Chondrocyte (in vitro differentiated cells): ENCODE measurements at places on chromosomes 7 and 10. TPM values are rescaled to one million over a fixed set of nuclear protein-coding genes. Genes with fewer than 3 reads are reported as not detected.

DNA sequence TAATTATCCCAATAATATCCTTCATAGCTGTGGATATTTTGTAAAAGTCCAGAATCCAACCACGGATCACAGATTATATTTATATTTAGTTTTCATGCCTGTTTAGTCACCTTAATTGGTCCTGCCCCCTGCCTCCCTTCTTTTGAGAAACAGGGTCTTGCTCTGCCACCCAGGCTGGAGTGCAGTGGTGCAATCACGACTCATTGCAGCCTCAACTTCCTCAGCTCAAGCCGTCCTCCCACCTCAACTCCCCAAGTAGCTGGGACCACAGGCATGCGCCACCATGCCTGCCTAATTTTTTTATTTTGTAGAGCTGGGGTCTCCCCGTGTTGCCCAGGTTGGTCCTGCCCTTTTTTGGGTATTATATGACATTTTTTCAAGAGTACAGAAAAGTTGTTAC, 129.4 kb downstream of the KAT6B start:
- no peaks in the 10 kb centered on the region for H3K36me3 ChIP-seq
- no peak for DNase-seq
- H3K4me1 ChIP-seq, result peaks cover 16% of the 10 kb centered on the region
- no peak overlapping the region for H3K4me3 ChIP-seq
- no peak overlapping the region for H3K27ac ChIP-seq

DNA sequence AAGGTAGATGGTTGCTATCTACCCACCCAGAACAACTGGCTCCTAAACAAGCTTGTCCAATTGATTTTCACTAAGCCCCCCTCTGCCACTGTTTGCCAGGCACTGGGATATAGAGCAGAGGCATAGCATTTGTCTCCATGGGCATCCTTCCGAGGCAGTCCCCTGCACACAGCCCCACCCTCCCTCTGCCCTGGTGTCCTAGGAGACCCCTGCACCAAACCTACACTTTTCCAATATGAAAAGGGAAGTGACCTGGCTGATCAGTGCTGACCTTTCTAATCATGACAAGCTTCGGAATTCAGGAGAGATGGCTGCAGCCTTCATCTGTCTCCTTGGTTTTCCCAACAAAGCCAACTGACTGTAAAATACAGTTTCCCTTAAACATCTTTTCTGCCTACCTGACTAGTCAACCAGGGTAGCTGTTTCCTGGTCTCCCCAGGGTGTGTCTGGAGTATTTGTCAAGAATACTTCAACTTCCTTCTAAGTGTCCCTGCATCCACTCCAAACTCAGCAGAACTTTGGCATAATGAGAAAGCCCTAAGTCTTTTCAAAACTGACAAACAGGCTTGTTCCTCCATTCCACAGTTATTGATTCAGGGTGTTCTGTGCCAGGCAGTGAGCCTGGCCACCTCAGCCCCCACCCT, 7.6 kb upstream of the SLC18A3 start:
- peaks cover 3% of the 10 kb centered on the region for H3K4me1 ChIP-seq
- H3K27ac ChIP-seq, result no peak overlapping the region
- peaks cover 2% of the 10 kb centered on the region for H3K36me3 ChIP-seq
- DNase-seq, result no peak

DNA sequence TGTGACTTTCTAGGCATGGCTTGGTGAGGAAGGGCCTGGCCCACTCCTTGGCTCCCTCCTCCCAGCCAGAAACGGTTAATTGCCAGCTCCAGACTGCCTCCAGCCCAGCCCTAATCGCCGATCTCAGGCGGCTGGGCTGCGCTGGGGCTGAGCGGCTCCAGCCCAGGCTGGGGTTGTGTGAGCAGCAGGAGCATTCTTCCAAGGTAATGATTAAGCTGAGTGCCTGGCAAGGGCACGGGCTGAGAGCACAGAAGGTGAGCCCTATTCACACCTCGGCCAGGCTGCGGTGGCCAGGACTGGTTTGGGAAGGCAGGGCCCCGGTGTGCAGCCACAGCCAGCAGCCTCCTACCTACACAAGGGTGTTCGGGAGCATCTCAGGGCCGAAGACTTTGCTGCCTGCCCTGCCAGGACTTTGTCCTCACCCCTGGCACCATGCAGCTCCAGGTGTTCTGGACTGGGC, at the start of gene TMEM72:
Gene TMEM72 (plus strand): TSS at position 257 of the 460 bp plus-strand sequence. CDS start 176 bp downstream, at position 433.
- H3K36me3 ChIP-seq, result no peaks in the 10 kb centered on the region
- DNase-seq, result no peak
- peak within 1 kb of the TSS; percentile 8 for H3K27ac ChIP-seq
- no peak within 1 kb of the TSS for H3K4me3 ChIP-seq

GRCh38 chr10:128429835-128430513, 303.8 kb upstream of the MKI67 start:
- H3K27ac ChIP-seq, result no peak overlapping the region
- H3K4me3 ChIP-seq, result no peak overlapping the region
- peaks cover 4% of the 10 kb centered on the region for H3K27me3 ChIP-seq
- no peaks in the 10 kb centered on the region for H3K36me3 ChIP-seq

- no peak overlapping the region for H3K27ac ChIP-seq
- H3K36me3 ChIP-seq, result peaks cover under 1% of the 10 kb centered on the region
These were observed 124.5 kb upstream of the RET start for GRCh38 chr10:42952349-42952748.

The NOD1 gene
- 6.0 to 8.2 TPM (median 6.6 TPM) in 3 replicates for total RNA-seq

The ARHGEF35 gene
- total RNA-seq, result 0.75 to 2.7 TPM (median 2.0 TPM) in 3 replicates
